ENCODE measurements at places on chromosomes 13 and 19. TPM values are rescaled to one million over a fixed set of nuclear protein-coding genes. Genes with fewer than 3 reads are reported as not detected.

ATP4A gene
- not detected for total RNA-seq

GRIN2D gene
- 3.6 TPM for total RNA-seq

JSRP1 gene
- 0.73 TPM for total RNA-seq

PRSS57 gene
- total RNA-seq = not detected

NANOS3 gene
- 1.7 TPM for total RNA-seq

TPM4 gene
- total RNA-seq = 1,204 TPM

RFPL4AL1 gene
- not detected for total RNA-seq

ZFP30 gene
- total RNA-seq = 5.3 TPM

C19orf38 gene
- 0.63 TPM for total RNA-seq

FCER2 gene
- total RNA-seq = not detected

ZNF284 gene
- total RNA-seq = 2.4 TPM

LGI4 gene
- total RNA-seq = not detected

PDX1 gene
- not detected for total RNA-seq

SPACA4 gene
- not detected for total RNA-seq

OR4F17 gene
- total RNA-seq = not detected

URAD gene
- total RNA-seq = not detected

F2RL3 gene
- total RNA-seq = not detected

PSG5 gene
- 53.1 TPM for total RNA-seq

GNG7 gene
- 0.10 TPM for total RNA-seq

LRRC8E gene
- total RNA-seq = 7.3 TPM

ZNF607 gene
- total RNA-seq = 3.4 TPM

KLK3 gene
- not detected for total RNA-seq

EHD2 gene
- total RNA-seq = 341 TPM

CYTH2 gene
- 48.7 TPM for total RNA-seq

PNPLA6 gene
- total RNA-seq = 133 TPM

SIGLECL1 gene
- total RNA-seq = not detected

CD209 gene
- not detected for total RNA-seq

PLPP2 gene
- total RNA-seq = 14.9 TPM

ZNF540 gene
- total RNA-seq = 0.90 TPM

NHLRC3 gene
- 9.6 TPM for total RNA-seq

CRLF1 gene
- total RNA-seq = 1.1 TPM

C1QTNF9 gene
- not detected for total RNA-seq

ZNF426 gene
- 12.7 TPM for total RNA-seq

TEX29 gene
- 0.27 TPM for total RNA-seq

OR1M1 gene
- total RNA-seq = not detected

RFX1 gene
- 12.8 TPM for total RNA-seq

PODNL1 gene
- total RNA-seq = 13.0 TPM
